ENCODE measurements at places on chromosomes 5 and 9.

DNA sequence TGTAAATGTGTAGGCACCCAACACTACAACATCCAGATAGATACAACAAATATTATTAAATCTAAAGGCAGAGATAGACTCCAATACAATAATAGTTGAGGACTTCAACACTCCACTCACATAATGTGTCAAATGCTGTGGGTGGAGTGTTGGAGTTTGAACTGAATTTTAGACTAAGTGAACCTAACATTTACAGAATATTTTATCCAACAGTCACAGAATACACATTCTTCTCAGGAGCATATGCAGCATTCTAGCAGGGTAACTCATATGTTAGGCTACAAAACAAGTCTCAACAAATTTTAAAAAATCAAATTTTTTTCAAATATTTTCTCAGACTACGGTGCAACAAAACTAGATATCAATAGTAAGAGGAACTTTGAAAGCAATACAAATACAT is 648.7 kb upstream of the CDH18 start:
- no peak for DNase-seq

- no peak for DNase-seq
These were observed 96.3 kb downstream of the TTLL11 start for GRCh38 chr9:121996783-121997182.

GRCh38 chr5:133957591-133957990 is 10.8 kb downstream of the C5orf15 start:
- DNase-seq, result no peak

DNA sequence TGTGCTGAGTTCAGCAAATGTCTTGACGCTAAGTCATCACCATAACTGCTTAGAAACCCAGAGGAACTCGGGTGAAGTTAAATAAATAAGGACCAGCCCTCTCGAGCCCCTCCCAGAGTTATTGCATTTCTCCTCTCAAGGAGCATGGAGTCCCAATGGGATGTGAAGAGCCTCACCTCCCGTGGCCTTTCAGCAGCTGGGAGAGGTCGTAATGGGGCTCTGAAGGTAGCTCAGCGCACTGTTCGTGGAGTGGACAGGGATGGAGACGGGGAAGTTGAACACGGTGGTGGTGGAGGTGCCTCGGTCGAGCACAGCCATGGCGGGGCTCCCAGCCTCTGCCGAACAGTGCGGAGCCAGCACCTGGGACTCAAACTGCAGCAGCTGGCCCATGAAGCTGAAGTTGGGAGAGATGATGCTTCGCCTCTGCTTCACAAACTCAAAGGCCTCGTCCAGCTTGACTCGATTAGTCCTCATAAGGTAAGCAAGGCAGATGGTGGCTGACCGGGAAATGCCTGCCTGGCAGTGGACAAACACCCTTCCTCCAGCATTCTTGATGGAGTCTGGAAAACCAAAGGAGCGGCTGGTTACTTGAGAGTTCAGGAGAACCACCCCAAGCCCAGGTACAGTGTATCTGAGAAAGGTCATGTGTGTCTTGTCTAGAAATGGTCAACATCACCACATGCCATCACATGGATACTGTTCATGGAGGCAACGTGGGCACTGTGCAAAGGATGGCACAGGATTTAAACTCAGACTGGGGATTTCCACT is 2.2 kb downstream of the DUSP1 start:
- no peak for DNase-seq

- DNase-seq, result no peak
These were observed 308.4 kb downstream of the PDE4D start for GRCh38 chr5:59584858-59585846.

DNA sequence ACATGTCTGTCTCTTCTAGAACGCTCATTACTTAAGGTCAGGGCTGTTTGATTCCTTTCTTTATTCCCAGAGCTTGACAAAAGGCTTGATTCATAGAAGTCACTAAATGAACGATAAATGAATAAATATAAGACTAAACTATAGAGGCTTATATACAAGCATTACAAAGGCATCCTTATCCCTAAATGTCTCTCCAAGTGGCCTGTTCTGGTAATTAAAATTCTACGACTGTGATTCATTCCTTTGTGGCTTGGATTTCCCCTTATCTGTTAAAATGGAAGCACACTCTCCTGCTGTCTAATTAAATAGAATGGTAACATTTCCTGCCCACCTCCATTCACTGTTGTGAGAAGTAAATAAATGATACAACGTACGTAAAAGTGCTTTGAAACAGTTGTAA is 49.5 kb downstream of the C7 start:
- no peak for DNase-seq

DNA sequence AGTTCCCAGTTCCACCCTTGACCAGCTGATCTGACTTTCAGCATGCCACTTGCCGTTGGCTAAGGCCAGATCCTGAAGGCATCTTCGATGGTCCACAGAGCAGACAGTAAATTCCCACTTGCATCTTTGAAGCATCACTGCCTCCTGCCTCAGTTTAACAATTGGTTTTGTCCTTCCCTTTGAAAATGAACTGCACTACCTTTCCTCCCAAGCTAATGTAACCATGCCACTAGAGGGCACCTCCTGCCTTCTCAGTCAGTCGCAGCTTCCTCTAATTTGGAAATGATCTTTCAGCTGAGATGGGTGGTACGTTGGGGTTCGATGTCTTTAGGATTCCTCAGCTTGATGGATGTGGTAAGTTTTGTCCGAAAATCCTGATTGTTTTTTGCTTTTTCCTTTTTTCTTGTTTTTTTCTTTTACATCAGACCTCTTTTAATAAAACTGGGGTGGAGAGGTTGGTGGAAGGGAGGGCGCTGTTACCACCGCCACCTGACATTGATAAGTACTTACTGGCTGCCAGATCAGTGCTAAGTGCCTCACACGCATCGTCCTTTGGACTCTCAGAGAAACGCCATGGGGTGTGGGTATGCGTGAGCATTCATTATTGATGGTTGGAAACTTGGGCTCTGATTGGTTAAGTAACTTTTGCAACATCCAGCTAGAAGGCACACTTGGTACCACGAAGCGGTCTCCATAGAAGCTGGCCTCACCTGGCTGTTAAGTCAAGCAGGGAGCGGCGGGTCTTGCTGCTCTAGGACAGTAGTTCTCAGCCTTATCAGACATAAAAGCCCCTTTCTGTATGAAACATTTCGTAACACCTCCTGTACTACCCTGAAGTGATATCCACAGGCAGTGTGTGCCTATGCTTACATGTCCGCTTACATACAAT is 16.9 kb downstream of the PTTG1 start:
- DNase-seq, result peak; percentile 48

DNA sequence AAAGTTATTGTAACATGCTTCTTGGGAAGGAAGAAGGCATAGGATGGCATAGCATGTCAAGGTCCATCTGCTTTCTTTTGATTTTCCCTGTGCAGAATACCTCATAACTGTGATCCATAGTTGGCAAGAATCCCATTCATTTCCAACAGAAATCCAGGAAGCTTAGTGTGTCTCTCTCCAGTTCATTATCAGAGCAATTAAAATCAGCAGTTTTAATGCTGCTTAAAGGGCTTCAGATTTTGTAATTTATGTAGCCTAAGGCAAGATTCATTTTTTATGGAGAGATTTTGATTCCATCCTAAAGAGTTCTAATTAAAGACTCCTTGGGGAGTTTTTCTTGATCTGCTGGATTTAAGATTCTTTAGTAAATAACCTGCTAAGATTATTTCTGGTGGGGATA is 560.1 kb downstream of the PDE4D start:
- DNase-seq, result no peak

DNA sequence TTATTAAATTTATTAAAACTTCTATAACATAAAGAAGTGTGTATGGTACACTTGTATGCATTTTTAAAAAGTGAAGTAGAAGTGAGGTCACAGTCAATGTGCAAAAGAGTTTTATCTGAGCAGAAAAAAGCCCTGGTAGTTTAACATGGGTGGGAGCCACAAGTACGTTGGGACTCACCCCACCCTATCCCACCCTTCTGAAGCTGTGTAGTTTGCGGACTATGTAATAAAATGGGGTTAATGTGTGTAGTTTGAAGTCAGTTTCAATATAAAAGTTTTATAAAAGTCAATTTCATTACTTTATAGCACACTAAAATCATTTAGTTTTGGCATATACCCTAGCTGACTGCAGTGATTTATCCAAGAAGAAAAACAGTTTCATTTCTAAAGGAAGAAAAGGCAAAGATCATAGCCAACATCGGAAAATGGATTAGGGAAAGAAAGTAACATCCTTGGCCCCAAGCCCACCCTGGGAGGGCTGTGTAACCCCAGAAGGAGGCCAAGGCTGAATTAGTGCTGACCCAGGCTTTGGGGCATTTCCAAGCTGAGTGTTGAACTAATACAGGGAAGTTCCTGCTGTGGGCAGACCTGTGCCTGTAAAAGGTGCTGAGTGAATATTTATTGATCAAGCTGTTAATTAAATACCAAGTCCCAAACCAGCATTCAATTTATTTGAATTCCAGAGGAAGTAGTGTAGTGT is 398.6 kb upstream of the ADAMTSL1 start:
- DNase-seq, result no peak

DNA sequence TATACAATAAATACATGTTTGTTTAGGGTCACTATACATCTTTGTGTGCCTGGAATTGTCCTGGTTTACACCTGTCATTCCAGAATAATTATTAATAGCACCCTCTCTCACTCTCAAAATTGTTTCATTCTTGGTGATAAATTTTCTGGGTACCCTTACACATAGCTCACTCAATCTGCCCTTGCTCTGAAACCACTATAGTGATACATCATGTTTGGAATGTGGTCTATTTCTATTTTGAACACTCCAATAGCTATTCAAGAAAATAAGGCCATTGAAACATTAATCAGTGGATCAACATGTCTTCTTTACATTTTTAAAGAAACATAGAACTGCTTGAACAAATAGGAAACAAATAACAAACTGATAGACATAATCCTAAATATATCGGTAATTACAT is 158.7 kb downstream of the ARRDC3 start:
- no peak for DNase-seq

DNA sequence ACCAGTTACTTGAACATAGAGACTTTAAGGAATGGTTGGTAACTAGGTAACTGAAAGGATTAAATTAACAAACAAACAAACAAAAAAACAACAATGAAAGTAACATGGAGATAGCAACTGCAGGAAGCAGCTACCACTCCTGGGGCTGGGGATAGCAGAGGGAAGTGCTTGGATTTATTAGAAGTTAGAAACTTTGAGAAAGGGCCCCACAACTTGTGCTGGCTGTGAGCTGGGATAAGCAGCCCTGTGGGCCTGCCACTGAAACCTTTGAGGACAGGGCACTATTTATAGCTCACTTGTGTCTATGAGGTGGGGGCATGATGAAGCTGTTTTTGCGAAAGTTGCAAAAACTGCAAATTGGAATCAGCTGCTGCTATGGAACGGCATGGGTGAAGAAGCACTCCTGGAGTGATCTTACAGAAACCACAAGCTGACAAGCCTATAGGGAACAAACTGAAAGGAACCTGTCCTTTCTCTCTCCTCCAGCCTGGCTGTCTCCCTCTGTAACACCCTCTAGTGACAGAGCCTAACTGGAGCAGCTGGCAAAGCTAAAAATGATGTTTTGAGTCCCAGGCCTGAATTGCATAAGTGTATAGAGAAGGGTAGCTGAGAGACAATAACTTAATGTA is 91.4 kb upstream of the RANBP6 start:
- DNase-seq, result peak; percentile 19

DNA sequence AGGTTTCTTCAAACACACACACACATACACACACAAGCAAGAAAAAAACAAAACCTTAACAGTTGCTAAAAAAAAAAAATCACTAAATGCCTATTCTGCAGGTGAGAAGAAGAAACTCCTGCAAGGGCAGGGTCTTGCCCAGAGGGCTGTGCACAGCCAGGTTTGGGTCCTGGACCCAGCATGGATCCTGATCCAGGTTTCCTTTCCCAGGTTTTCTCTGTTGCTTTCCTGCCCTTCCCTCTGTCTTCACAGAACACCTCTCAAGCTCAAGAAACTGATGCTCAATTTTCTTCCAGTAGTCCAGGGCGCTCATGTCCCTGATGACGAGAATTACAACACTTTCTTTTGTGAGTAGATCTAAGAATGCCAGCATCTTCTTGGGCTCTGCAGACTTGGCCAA is 136.6 kb downstream of the PAX5 start:
- DNase-seq, result no peak

DNA sequence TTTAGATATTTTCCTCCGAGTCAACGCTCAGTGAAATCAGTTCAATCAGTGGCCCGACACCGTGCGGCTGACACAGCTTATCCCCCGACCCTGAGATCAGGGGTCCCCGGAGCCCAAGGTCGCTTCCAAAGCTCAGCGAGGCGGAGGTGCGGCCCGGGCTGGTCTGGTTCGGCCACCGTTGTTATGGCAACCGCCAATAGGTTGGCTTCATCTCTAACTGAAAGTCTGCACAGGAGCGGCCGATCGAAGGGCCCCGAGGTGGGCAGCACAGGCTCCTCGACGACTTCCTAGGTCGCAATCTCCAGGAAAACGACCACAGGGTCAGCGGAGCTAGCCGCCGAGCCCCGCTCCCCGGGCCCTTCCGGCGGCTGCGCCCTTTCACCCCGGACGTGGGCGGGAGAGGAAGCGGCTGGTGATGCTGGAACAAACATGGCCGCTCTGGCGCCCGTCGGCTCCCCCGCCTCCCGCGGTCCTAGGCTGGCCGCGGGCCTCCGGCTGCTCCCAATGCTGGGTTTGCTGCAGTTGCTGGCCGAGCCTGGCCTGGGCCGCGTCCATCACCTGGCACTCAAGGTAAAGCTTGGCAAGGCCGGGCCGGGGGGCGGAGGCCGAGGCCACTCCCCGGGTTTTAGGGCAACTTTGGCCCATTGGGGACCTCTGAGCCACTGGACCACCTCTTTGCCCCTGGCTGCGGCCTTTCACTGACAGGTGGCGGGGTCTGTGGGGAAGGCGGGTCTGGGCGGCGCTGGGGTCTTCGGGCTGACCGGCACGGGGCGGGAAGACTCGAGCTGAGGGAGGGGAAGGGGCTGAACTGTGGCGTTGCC is at the start of gene GPR107:
Gene GPR107 (plus strand): TSS at position 403 of the 821 bp plus-strand sequence. CDS start 27 bp downstream, at position 430.
- DNase-seq, result peak; percentile 79

DNA sequence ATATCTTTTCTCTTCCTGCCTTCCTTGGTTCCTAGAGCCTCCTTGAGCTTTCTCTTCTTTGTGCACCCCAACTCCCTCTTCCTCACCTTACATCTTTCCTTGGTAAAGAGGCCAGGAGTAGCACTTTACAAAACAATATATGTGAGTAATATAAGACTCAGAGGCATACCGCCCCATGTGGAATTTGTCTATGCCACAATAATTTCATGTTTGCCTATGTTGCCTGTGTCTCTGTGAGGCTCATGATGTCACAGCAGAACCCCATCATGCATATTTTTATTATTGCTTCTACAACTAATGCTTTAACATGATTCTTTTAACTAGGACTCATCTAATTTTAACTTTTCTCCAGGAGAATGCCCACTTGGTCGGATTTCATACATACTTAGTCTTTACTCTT is 15.0 kb upstream of the LVRN start:
- DNase-seq, result no peak

- DNase-seq, result no peak
These were observed 40.2 kb upstream of the LPAR1 start for GRCh38 chr9:111078391-111079038.

- no peak for DNase-seq
These were observed 63.5 kb downstream of the MEF2C start for GRCh38 chr5:88819301-88819999.

- no peak for DNase-seq
These were observed 18.7 kb downstream of the KIAA1191 start for GRCh38 chr5:176342766-176343458.

- DNase-seq, result no peak
These were observed 52.0 kb downstream of the CEMIP2 start for GRCh38 chr9:71716138-71716909.
